ENCODE measurements at places on chromosomes 1 and 21.

GRCh38 chr1:160409486-160409885 lies 9.1 kb downstream of the VANGL2 start:
- no peak for DNase-seq

DNA sequence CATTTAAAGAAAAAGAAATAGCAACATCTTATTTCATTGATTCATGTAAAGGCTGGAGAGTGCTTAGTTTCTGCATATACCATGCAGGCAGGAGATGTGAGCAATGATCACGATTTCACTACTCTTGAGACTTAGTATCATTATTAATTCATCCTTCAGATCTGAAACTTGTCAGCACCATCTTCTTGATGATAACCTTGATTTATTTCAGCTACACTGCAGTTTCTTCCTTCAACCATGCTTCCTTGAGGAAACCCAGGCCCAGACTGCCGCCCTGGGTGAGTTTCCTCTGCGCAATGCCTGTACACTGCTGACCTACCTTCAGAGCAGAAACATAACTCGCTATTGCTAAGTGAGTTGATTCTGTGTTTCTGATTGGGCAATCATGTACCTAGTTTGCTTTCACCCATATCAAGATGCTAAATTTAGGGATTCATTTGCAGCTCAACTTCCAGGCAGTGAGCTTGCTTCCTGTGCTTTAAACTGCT lies 13.5 kb upstream of the BCL10 start:
- no peak for DNase-seq

- DNase-seq = no peak
Measured at GRCh38 chr1:3925256-3925655, 25.2 kb upstream of the C1orf174 start.

- no peak for DNase-seq
Measured at GRCh38 chr1:192949783-192950182, 109.4 kb downstream of the UCHL5 start.

- no peak for DNase-seq
Measured at GRCh38 chr21:34826836-34827235, 158.0 kb downstream of the CLIC6 start.

DNA sequence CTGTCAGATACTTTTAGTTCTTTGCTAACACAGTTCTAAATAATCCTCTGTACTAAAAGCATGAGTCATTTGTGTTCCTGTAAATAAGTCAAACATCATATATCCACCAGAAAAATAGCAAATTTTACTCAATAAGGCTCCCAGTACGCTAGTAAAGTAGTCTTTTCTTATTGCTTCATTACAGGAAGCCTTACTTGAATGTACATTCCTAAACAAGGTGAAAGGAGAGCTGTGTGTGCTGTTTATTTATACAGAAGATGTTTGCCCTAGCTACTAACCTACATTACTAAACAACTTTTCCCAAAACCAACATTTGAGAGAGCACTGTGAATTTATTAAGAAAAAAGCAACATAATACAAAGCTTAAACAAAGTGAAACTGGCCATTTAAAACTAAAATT lies 52.0 kb downstream of the ZNHIT6 start:
- DNase-seq = no peak

- DNase-seq = no peak
Measured at GRCh38 chr1:226576601-226577000, 28.0 kb downstream of the STUM start.

GRCh38 chr1:8704866-8705506 lies 112.5 kb downstream of the RERE start:
- no peak for DNase-seq

- DNase-seq = no peak
Measured at GRCh38 chr1:2255047-2255419, 26.9 kb downstream of the SKI start.

DNA sequence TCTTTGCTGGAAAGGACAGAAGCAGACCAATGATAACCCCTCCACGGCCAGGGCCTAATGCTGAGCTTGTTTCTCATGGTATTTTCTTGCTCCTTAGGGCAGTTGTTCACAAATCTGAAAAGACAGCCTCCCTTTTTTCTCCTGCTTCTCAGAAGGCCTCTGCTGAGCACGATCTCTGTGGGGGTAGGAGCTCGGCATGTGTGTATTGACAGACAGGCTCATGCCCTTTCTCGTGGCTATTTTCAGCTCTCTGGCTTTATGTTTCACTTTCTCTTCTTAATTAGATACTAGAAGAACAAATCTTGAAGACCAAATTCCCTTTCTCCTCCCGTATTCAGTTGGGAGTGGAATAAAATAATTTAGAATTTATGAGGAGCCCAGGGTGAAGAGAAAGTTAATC lies 768 bp upstream of the RIIAD1 start:
- DNase-seq = peak; percentile 85
